ENCODE measurements at places on chromosomes 11 and 22. TPM values are rescaled to one million over a fixed set of nuclear protein-coding genes. Genes with fewer than 3 reads are reported as not detected.

APOL5 gene
- total RNA-seq = not detected

GRAMD1B gene
- 8.6 TPM for total RNA-seq

GRCh38 chr22:20909543-20910303, 7.5 kb upstream of the CRKL start:
- no peaks in the 10 kb centered on the region for H3K4me1 ChIP-seq
- no peaks in the 10 kb centered on the region for H3K36me3 ChIP-seq
- DNase-seq = no peak

DNA sequence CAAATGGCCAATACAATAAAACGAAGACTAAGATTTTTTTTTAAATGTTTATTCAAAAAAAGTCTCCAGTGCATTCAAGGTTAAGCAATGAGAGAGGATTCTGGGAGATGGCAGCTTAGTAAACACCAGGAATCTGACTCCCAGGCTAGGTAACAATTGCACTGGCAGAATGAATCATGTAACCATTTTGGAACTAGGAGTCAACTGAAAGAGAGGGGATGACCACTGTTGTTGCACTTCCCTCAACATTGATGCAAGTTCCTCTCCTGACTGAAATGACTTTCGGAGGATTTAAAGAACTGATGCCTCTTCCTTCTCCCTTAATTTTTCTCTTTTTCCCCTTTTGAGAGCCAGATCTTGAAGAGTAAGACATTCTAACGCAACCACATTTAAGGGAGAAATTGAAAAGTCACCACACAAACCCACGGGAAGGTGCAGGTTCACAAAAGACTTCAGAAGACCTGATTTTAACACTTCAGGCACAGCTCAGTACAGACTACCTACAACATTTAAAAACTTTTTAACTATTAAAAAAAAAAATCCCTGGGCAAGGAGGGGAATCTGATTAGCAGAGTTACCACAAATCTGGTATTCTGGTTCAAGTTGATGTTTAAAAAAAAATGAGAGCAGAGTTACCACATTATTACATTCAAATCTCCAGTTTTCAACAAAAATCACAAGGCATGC, 56.8 kb downstream of the FCHSD2 start:
- H3K27me3 ChIP-seq = no peaks in the 10 kb centered on the region
- no peak overlapping the region for H3K27ac ChIP-seq
- no peaks in the 10 kb centered on the region for H3K4me1 ChIP-seq
- peaks cover 2% of the 10 kb centered on the region for H3K36me3 ChIP-seq
- no peak overlapping the region for H3K4me3 ChIP-seq

DNA sequence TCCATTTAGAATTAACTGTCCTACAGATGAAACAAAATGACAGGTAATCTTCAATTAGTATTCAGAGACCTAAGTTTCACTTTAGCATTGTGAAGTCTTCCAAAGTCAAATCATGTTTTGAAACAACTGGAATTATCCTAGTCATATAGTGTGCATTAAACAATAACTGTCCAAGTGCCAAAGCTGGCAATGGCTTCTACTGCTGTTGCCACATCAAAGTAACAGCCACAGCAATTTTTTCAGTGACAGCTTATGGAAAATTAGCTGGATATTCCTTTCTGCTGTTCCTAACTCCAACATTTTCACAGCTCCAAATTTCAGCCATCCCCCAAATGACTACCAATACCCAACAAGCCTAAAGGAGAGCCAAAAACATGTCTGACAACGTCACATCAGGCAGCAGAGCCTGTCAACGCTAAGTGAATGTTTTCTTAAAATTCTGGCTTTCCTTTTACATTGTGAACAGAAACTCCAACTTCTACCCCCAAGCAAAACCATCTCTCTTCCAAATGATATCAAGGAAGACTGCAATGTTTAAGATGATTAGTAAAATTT, 45.3 kb upstream of the CCDC34 start:
- H3K27ac ChIP-seq = no peak overlapping the region
- H3K4me1 ChIP-seq = no peaks in the 10 kb centered on the region
- no peaks in the 10 kb centered on the region for H3K36me3 ChIP-seq
- no peak overlapping the region for H3K4me3 ChIP-seq
- H3K27me3 ChIP-seq = no peaks in the 10 kb centered on the region

DNA sequence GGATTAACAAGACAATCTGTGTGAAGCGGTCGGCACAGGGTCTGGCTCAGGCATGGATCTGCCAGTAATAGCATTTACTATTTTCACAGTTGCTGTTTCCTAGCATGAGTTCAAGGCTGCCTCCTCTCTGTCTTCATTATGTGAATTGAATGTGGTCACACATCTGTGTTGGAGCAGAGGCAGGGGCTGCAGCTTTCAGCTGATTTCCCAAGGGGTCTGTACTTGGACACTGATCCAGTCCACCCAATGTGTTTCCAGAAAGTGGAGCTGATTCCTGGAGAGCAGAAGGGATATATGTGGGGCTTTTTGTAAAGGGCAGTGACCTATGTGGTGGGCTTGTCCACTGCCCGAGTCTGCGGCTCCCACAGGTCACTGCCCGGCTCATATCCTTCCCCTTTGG, 3.5 kb upstream of the CELSR1 start:
- H3K27ac ChIP-seq = no peak overlapping the region
- peaks cover 2% of the 10 kb centered on the region for H3K27me3 ChIP-seq
- no peaks in the 10 kb centered on the region for H3K36me3 ChIP-seq
- H3K4me3 ChIP-seq = no peak overlapping the region
- no peak for DNase-seq

- no peak for DNase-seq
- no peaks in the 10 kb centered on the region for H3K36me3 ChIP-seq
- no peak overlapping the region for H3K27ac ChIP-seq
- H3K4me3 ChIP-seq = no peak overlapping the region
- no peaks in the 10 kb centered on the region for H3K27me3 ChIP-seq
- H3K4me1 ChIP-seq = no peaks in the 10 kb centered on the region
Observed at GRCh38 chr11:67664696-67665540, 9.5 kb downstream of the ALDH3B2 start.

GRCh38 chr22:22168190-22168940, 76.2 kb upstream of the VPREB1 start:
- peak overlapping the region; percentile 16 for H3K27ac ChIP-seq
- H3K27me3 ChIP-seq = peaks cover 20% of the 10 kb centered on the region
- peaks cover 2% of the 10 kb centered on the region for H3K4me1 ChIP-seq
- H3K36me3 ChIP-seq = no peaks in the 10 kb centered on the region
- DNase-seq = no peak

DNA sequence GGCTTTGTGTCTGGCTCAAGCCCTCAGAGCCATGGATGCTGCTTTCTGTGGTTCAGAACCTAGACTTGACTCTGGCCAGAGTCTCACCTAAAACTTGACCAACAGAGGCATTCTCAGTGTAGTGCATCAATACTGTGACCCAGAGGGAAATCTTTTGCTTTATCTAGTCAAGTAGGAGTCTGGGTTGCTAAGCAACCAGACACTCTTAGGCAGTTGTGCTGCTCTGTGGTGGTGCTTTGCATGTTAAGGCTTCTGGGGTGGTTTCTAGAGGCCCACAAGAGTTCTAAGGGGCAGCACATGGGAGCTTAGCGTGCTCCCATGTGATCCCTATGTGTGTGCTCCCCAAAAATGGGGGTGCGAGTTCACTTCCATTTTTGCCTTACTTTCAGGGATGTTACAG, 224.6 kb upstream of the PLET1 start:
- DNase-seq = no peak
- no peaks in the 10 kb centered on the region for H3K36me3 ChIP-seq
- no peak overlapping the region for H3K27ac ChIP-seq

DNA sequence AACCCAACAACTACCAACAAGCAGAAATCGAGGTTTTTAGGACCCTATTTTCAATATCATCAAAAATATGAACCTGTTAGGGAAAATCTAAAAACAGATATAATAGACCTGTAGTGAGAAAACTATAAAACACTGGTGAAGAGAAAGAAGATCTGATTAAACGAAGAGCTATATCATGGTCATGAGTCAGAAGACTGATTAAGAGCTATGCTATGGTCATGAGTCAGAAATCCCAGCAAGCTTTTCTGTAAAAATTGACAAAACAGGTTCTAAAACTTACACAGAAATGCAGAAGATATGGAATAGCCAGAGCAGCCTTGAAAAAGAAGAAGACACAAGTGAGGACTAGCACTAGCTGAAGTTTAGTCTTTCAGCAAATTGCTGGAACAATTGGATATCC, 345.0 kb downstream of the TBC1D22A start:
- DNase-seq = no peak
- no peaks in the 10 kb centered on the region for H3K27me3 ChIP-seq
- H3K4me1 ChIP-seq = no peaks in the 10 kb centered on the region
- no peak overlapping the region for H3K4me3 ChIP-seq
- no peaks in the 10 kb centered on the region for H3K36me3 ChIP-seq
- no peak overlapping the region for H3K27ac ChIP-seq

All from T-cell (primary cell).